ENCODE measurements at places on chromosomes 2 and 18. TPM values are rescaled to one million over a fixed set of nuclear protein-coding genes. Genes with fewer than 3 reads are reported as not detected.

DNA sequence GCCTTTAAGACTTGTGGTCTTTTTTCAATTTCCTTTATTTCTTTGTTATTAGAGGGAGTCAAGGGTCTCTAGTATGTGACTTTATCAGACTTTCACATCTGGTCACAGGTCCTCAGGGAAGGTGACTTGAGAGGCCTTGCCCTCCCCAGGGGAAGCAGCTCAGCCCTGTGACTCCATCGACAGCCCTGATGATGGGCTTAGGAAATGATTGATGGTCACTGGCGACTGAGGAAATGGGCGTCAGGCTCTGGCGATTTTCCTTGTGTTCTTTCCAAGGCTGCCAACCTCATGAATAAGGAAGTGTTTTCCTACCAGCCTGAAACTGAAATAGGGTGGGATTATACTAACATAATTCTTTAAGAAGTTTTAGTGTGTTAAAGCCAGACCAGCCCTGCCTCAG is 21.1 kb downstream of the SERPINE2 start:
- no peak for DNase-seq
- H3K27me3 ChIP-seq: no peaks in the 10 kb centered on the region
- no peak overlapping the region for H3K27ac ChIP-seq
- no peaks in the 10 kb centered on the region for H3K36me3 ChIP-seq
- no peaks in the 10 kb centered on the region for H3K4me1 ChIP-seq

GRCh38 chr2:1685078-1685956 is 59.0 kb downstream of the PXDN start:
- DNase-seq: peak; percentile 12
- H3K27me3 ChIP-seq: no peaks in the 10 kb centered on the region
- H3K4me1 ChIP-seq: peaks cover 12% of the 10 kb centered on the region
- H3K36me3 ChIP-seq: no peaks in the 10 kb centered on the region
- H3K27ac ChIP-seq: no peak overlapping the region

GRCh38 chr18:11909591-11910026 is 1.5 kb upstream of the MPPE1 start:
- H3K27ac ChIP-seq: peak overlapping the region; percentile 83
- no peaks in the 10 kb centered on the region for H3K27me3 ChIP-seq
- H3K4me3 ChIP-seq: no peak overlapping the region
- no peaks in the 10 kb centered on the region for H3K36me3 ChIP-seq

DNA sequence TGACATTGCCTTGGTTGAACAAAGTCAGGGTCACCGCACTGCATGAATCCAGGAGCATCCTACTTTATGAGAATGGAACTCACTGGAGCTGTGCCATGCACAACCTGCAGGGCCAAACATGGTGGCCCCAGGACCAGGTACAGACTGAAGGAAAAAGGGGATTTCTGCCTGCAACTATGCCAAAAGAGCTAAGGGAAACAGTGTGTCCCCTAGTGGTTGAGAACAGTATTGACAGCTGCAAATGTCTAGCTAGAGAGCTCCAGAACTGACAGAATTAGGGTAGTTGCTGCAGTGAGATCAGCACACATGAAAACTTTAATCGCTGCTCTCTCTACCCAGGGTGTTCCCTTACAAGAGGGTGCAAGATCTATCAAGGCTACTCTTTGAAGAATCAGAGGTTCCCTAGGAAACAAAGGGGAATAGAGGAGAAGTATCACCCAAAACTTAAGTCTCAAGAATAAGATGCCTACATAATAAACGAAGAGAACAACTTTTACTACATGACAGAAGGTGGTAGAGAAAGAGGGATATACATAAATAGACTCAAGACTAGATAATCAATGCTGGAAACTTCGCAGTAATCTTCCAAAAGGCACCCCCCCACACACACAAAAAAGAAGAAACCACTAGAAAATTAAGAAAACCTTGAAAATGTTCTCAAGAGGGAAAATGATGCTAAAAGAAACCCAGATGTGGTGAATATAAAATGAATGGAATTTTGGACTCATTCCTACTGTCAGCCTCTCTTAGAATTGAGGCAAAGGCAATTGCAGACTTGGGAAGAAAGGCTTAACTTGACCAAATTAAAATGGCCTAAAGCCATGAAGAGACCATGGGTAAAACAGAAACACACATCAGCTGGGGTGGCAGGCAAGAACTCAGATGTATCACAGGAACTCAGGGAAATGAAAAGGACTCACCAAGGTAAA is 43.6 kb upstream of the IHH start:
- H3K27me3 ChIP-seq: no peaks in the 10 kb centered on the region
- no peak overlapping the region for H3K27ac ChIP-seq
- no peak for DNase-seq
- H3K36me3 ChIP-seq: no peaks in the 10 kb centered on the region
- H3K4me3 ChIP-seq: no peak overlapping the region

- H3K4me1 ChIP-seq: no peaks in the 10 kb centered on the region
- no peak overlapping the region for H3K27ac ChIP-seq
- no peak overlapping the region for H3K4me3 ChIP-seq
- no peak for DNase-seq
- no peaks in the 10 kb centered on the region for H3K36me3 ChIP-seq
Measured at GRCh38 chr2:121063471-121063870, 221.5 kb downstream of the TFCP2L1 start.

Gene SLC14A1
- 0.39 TPM for polyA plus RNA-seq

Gene SERPINB3
- 15.3 TPM for polyA plus RNA-seq

Gene SLC4A5
- polyA plus RNA-seq: 2.5 TPM
